ENCODE measurements at places on chromosomes 5 and 9.

- DNase-seq: no peak
Measured at GRCh38 chr5:56011835-56012234, 17.1 kb upstream of the IL6ST start.

DNA sequence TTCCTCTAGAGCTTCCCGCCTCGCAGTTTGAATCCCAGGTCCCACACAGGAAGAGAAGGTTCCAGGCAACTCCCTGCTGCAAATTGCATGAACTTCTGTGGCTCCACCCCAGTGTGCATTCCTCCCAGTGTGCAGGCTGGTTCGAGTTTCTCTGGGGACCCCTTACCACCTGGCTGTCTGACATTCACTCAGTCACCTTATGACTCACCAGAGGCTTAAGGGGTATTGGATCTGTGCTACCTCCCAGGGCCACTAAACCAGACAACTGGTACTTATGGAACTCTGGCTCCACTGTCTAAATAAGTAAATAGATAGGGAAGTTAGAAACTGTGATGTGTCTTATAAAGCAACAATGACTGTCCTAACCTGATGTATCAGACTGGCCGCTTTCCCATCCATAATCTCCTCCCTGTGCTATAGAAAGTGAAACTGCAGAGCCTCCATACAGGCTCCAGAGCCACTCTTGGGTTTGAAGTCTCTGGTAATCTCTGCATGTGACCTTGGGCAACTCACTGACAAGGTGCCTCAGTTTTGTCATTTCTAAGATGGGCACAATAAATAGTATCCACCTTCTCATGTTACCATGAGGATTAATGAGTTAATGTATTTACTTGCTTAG lies 720.6 kb downstream of the SEMA5A start:
- DNase-seq: no peak

DNA sequence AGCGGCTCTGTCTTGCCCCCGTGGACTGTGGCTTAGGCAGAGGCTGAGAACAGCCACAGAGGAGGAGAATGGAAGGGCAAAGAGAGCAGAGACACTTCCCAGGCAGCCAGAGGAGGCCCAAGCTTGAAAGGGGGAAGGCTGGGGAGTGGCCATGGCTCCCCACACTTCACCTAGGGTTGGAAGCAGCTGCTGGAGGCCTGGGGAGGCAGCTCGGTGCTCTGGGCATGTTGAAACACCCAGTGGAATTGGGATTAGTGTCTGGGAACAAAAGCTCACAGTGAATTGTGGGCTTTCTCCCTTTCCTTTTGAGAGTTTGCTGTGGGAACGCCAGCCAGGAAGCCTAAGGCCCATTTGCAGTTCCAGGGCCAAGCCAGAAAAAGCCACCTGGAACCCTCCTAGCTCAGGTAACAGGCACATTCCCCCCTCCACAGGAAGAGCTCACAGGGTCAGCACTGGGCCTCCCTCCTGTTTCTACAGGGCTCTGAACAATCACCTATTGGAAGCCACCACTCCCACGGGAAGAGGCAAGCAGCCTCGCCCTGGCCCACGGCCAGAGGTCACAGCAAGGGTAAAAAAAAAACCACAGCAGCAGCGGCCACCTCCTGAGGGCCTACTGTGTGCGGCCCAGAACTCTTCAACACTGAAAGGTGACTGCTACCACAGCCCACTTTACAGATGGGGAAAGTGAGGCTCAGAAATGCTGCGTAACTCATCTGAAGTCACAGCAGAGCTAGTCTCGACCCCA lies 20.2 kb downstream of the EEIG1 start:
- no peak for DNase-seq

DNA sequence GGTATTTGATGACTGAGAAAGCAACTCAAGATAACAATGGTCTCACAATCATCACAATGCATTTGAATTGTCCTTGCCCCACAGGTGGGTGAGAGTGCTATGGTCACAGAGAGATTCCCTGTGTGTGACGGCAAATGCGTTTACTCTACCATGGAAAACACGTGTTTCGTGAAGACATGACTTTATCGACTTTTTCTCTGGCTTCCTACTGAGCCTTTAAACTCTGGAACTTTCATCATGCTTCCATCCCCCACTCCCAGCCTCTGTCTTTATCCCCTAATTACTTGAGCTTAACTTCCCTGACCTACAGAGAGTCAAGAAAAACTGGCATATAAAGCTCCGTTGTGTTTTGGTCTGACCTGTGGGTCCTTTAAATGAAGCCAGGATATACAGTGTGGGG lies 414.1 kb upstream of the CLINT1 start:
- no peak for DNase-seq

- no peak for DNase-seq
Measured at GRCh38 chr9:37364751-37365360, 57.6 kb upstream of the GRHPR start.

All from NCI-H2081 treated with DMSO at 0.1 percent for 48 hours (cell line).